ENCODE measurements at places on chromosomes 1 and 21.

DNA sequence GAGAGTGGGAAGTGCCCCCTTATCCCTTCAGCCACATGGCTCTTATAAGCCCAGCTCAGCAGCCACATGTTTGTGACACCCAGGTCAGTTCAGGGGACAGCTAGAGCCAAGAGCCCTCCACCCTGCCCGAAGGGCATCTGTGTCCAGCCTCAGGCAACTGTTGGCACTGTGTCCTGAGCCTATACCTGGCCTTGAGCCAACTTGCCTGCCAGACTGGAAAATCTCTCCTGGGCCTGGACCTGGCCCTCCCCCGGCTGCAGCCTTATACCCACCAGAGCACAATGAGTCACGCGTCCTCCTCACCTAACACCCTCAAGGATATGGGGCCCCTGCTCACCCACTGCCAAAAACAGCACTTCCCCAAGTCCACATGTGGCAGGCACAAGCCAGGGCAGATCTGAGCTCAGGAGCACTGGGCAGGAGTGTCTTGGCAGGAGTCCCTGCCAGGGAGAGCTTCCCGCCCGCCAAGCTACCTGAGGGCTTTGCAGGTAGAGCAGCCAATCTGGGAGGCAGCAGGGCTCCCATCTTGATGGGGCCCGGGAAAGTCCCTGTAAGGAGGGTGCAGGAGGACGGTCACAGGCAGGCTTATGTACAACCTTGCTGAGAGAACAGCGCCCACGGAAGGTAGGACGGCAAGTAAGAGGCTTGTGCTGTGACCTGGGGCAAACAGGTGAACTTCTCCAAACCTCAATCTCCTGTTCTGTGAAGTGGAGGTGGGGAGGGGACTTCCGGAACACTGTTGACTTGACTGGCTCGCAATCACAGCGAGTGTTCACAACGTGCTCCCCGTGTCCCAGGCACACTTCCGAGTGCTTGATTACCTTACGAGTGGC, 19.8 kb upstream of the HSPG2 start:
- DNase-seq, result no peak

GRCh38 chr1:227764019-227764391, 28.8 kb downstream of the SNAP47 start:
- no peak for DNase-seq

GRCh38 chr1:67336157-67336556, 28.5 kb downstream of the IL12RB2 start:
- no peak for DNase-seq

DNA sequence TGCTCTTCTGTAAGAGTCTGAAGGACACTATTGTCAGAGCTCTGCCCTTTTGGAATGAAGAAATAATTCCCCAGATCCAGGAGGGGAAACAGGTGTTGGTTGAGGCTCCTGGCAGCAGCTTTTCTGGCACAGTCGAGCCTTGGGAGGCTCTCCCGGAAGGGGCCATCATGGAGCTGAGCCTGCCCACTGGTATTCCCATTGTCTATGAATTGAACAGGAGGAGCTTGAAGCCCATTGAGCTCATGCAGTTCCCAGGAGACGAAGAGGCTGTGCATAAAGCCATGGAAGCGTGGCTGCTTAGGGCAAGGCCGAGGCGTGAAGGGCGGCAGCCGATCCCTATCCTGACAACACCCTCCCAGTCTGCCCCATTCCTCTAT, 26.6 kb downstream of the UBE4B start:
- no peak for DNase-seq

DNA sequence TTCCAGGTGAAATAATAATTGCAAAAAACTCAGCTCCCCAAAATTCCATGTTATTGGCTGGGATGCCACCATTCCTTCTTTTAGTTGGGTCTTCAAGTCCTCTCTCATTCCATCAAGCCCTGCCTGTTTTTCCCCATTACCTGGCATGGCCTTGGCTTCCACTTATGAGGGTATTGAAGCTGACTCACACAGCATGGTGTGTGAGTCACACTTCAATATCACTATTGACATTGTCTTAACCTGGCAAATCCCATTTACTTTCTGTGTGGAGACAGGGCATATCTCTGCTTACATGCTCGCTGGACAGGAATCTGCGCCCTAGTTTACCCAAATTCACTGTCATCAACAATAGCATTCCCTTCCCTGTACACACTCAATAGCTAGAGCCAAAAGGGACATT, 1806.8 kb downstream of the BRINP3 start:
- no peak for DNase-seq

GRCh38 chr1:68969441-68969840, 472.6 kb upstream of the DEPDC1 start:
- no peak for DNase-seq

GRCh38 chr1:164256456-164256855, 302.5 kb upstream of the PBX1 start:
- no peak for DNase-seq

GRCh38 chr1:183942933-183943693, 94.4 kb downstream of the COLGALT2 start:
- no peak for DNase-seq

DNA sequence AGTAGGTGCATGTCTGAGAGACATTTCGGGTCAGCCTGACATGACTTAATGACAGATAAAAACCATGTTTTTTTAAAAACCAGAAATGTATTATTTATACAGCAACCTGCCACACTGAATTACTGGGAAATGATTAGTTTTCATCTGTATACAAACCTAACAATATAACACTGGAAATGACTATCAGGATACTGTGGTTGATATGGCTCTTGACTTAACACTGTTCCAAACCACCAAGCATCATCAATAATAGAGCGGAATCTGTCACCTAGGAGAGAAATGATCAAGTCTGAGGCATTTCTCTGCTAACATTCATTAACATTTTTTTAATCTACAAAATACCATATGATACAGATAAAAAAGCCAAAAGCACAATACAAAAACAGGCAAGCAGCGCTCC, 41.7 kb upstream of the PSMG1 start:
- no peak for DNase-seq

GRCh38 chr1:221841251-221841982, 99.5 kb upstream of the DUSP10 start:
- no peak for DNase-seq

GRCh38 chr1:173424782-173425407, 52.2 kb upstream of the PRDX6 start:
- DNase-seq, result no peak

GRCh38 chr1:234270581-234271242, 102.5 kb upstream of the COA6 start:
- no peak for DNase-seq

DNA sequence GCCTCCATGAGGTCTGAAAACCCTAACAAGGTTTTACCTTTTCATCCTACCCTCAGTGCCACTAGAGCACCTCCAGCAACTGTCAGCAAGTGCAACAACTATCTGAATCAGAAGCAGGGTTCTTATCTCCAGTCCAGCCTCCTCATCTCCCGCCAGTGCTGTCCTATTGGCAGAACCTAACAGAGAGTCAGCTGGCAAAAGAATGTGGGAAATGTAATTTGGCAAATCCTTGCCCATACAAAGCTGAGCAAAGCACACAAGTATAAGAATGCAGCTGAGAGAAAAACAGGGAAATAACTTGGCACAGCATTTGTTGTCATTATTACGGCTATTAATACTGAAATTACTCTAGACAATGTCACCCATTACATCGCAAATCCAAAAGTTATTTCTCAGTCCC, 124.2 kb downstream of the ATP6V1G3 start:
- no peak for DNase-seq

- no peak for DNase-seq
These were observed 2.8 kb downstream of the KCNN3 start for GRCh38 chr1:154867064-154867825.

- DNase-seq, result no peak
These were observed 192.7 kb upstream of the KIAA0040 start for GRCh38 chr1:175385316-175385715.

DNA sequence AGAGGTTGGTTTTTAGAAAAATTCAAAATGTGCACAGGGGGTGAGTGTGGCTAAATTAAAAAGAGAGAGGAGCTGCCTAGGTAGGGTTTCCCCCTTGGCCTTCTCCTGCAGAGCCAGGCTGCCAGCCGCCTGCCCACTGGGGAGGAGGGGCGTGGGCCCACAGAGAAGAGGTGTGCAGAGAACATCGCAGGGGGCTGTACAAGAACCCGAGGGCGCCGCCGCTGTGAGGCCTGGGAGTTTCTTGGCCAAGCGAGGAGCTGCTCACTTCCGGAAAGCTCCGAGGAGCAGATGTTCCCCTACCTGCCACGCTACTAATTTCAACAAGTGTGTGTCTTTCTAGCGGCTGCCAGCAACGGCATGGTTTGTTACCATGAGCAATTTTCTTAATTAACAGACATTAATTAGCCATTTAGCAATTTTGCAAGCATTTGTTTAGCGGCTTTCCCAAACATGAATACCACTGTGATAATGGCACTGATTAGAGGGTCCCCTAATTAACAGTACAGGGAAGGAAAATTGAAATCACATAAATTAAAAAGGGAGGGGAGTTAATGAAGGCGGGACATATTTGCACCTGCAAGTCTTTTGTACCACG, 59.7 kb downstream of the MRPL37 start:
- DNase-seq, result no peak

- no peak for DNase-seq
These were observed 42.0 kb upstream of the FOXO6 start for GRCh38 chr1:41319106-41319755.

- DNase-seq, result no peak
These were observed 10.6 kb upstream of the GIPC2 start for GRCh38 chr1:78035121-78035520.

GRCh38 chr1:203128431-203128715, 847 bp downstream of the ADORA1 start:
- DNase-seq, result no peak

- no peak for DNase-seq
These were observed 24.4 kb downstream of the MCOLN2 start for GRCh38 chr1:84972377-84972987.

- no peak for DNase-seq
These were observed 797 bp upstream of the RSPH1 start for GRCh38 chr21:42496839-42497202.

DNA sequence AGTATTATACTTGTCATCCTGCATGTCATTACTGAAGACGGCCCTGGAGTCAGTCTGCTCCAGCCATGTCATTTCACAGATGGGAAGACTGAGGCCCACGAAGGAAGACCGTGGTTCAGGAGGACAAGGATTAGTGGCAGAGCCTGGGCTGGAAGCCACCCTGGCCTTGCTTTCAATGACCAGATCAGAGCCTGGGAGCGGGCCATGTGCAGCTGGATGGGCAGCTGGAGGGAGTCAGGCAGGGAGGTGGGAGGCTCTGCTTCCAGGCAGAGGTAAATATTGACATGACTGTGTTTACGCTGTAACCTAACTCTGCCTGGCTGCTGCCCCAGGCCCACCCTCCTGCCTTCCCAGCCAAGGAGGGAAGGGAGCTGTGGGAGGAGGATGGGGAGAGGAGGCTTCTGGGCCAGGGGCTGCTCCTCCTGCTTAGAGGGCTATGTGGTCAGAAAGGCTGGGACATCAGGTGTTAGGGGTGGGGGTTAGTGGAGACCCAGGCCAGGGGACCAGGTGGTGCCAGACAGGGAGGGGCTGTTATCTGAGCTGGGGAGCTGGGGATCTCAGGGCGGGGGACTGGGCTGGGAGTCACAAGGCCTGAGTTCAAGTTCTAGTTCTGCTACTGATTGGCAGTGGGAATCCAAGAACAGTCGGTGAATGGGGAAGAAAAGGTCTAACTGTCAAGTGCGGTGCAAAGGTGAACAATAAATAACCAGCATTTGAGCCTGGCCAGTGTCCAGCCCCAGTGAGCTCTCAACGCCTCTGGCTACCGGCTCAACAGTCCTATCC, 48.5 kb upstream of the ECE1 start:
- DNase-seq, result no peak

DNA sequence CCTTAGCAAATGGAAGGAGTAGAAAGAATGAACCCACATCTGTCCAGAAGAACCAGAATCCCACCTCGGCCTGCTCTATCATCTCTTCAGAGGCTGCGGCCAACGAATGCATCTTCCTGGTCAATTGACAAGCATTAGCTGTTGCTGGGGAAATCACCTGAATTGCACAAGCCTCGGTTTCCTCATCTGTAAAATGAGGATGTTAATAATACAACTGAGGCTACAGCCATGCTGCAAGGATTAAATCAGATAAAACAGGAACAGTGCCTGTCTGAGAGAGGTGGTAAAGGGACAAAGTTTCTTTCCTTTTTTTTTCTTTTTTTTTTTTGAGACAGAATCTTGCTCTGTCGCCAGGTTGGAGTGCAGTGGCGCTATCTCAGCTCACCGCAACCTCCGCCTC, 99.8 kb downstream of the KIF14 start:
- no peak for DNase-seq

- no peak for DNase-seq
These were observed 178.4 kb downstream of the MIS18A start for GRCh38 chr21:32100423-32100822.

- no peak for DNase-seq
These were observed 148.5 kb downstream of the LMX1A start for GRCh38 chr1:165207853-165208515.

DNA sequence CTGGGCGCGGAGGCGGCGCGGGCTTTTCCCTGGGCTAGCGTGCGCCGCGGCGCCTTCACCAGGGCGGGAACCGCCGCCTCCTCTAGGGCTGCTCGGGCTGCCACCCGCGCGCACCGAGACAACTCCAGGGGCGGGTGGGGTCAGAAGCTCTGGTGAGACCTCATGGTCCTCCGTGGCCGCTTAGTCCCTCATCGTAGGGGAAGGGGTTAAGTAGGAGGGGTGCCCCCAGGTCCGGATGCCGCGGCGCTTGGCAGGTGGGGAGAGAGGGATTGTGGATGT, 559 bp downstream of the SERTAD4 start:
- no peak for DNase-seq

- no peak for DNase-seq
These were observed 20.7 kb downstream of the FNBP1L start for GRCh38 chr1:93468662-93469061.

DNA sequence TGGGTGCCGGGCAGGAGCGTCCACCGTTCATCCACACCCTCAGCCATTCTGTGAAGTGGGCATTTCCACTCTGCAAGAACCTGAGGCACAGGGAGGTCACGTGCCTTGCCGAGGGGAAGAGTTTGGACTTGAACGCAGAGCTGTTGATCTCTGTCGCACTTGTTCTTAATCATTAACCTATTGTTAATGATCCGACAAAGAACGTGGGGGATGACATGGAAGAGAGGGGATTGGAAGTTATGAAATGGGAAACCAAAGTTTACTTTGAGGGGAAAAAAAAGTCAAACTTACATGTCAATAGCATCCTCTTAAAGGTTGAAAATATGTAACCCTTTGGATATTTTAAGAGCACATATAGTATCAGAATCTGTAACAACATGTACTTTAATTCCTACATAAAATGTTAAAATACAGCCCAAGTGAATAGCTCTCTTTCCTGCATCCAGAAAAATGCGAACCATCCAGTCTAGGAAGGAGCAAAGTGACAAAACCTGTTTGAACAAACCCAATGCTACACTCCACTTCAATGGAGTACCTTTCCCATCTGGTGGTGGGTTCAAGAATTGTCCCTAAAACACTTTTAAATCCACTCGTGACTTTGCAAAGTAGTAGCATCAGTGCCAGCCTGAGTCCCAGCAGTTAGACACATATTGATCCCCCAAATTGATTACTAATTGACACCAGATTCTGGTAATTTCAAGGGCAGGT, 75.5 kb downstream of the SETD4 start:
- DNase-seq, result no peak

GRCh38 chr1:162139211-162139610, 69.7 kb downstream of the NOS1AP start:
- DNase-seq, result no peak

GRCh38 chr21:36698981-36699545, at the start of gene SIM2:
Gene SIM2 (plus strand): TSS chr21:36699115. CDS start chr21:36699747, 632 bp downstream.
- DNase-seq, result no peak

GRCh38 chr1:243287652-243288051, 31.8 kb downstream of the SDCCAG8 start:
- no peak for DNase-seq
